ENCODE measurements at places on chromosomes 4 and X.

GRCh38 chr4:171954650-171955049 is 141.4 kb downstream of the GALNTL6 start:
- DNase-seq = no peak

- DNase-seq = no peak
Measured at GRCh38 chr4:48022192-48022799, 5.7 kb downstream of the NIPAL1 start.

DNA sequence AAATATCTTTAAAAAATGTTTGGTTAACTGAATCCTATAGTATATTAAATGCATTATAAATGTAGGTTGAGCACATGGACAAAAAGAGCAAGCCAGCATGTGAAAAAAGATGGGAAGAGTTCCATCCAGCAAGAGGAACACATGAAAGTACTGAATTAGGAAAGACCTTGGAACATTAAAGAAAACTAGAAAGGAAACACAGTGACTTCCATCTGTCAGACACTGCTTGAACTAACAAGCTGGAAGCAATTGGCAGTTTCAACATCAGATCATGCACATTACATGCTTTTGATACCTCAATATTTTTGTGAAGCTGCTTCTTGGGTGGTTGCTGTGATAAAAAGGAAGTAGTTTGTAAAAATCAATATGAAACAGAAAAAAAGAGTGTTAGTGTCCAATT is 626.8 kb upstream of the GNPDA2 start:
- DNase-seq = no peak

DNA sequence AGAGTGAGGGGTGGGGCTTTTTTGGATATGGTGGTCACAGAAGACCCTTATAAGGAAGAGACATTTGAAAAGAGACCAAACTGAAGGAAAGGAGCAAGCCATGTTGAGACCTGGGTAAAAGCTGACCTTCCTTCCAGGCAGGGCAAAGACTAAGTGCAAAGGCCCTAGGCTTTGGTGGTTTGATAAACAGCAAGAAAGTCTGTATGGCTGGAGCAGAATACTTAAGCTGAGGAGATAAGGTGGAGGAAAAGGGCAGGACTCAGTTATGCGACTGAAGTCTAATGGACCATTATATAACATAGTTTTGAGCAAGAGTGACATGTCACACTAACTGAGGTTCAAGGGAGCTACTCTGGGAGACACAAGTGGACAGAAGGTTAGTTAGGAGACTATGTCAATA is 20.0 kb downstream of the SH3RF1 start:
- DNase-seq = no peak

DNA sequence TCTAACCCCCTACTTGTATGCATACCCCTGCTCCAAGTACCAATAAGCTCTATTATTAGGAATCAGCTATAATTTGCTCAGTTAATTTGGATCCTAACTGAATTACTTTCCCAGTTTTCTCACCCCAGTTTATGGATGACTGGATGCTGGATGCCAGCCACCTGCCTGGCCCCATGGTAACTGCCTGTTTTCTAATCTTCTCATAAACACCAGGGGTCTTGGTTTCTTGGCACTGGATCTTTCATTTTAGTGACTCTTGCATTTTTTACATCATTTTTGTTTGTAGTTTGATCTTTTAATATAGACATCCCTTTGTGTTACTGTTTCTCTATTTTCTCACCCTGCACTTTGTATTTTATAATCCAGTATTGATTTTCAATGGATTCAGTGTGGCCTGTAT is 246.8 kb downstream of the ADGRL3 start:
- DNase-seq = no peak

DNA sequence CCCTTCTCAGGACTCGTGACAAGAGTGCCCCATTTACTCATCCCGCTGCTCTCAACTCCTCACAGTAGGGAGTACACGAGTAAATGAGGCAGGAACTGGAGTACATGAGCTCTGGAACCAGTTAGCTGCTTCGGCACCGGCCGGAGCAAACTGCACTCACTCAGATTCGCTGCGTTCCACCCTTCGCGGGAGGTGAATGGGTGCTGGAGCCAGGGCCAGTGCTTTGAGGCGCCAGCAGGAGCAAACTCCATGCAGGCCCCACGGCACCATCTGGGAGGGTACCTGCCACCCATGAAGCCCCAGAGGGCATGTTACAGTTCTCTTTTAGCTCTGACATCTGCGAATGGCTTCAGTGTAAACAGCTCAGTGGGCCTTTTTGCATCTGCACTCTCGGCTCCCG is 315.5 kb upstream of the GK2 start:
- DNase-seq = no peak

DNA sequence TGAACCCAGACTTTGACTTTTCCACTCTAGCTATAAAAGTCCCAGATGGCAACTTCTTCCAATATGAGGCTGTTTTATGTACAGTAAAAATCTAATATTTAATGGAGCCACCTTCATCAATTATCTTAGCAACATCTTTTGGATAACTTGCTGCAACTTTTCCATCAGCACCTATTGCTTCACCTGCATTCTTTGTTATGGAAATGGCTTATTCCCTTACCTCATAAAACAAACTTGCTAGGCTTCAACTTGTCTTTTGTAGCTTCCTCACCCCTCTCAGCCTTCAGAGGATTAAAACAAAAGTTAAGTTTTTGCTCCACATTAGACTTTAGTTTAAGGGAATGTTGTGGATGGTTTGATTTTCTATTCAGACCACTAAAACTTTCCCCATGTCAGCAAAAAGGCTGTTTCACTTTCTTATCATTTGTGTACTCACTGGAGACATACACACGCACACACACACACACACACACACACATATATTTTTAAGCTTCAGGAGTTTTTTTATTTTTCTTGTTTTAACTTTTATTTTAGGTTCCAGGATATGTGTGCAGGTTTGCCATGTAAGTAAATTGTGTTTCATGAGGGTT is 1296.1 kb upstream of the PABPC4L start:
- no peak for DNase-seq

GRCh38 chr4:73734530-73735001 is 5.8 kb upstream of the CXCL8 start:
- DNase-seq = no peak

DNA sequence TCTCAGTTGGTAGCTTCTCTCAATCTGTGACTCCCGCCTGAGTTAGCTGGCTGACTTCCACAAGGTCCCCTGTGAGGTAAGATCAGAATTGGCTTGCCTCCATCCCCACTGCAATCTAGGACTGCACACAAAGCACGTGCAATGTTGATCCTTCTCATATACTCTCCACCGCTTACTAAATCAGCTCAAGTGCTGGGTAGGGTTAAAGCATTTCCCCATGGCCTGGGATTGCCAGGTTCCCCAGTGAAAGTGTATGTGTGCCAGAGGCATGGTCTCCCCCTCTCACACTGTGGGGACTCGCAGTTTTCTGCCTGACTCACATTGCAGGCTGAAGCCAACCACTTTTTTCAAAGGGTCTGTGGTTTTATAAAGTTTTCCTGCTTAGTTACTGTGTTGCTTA is 886.9 kb downstream of the FAM133A start:
- DNase-seq = no peak

DNA sequence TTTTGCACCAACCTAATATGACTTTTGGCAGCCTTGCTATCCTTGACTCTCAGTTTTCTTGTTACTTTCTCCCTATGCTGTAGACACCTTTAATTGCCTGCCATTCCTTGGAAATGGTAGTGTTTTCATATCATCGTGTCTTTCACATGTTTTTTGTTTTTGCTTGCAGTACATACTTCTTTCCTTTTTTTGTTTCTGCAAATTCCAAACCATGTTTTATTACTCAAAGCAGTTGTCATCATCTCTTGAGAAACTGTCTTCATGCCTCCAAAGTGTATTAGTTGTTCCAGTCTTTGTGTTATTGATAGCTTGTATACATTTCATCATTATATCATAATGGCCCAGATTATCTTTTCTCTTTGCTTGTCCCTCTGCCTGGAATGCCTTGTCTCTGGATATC is 57.1 kb downstream of the PDLIM5 start:
- DNase-seq = no peak

GRCh38 chr4:151219948-151220347 is 57.0 kb upstream of the PRSS48 start:
- no peak for DNase-seq

GRCh38 chr4:14125375-14126129 is 498.0 kb upstream of the BOD1L1 start:
- no peak for DNase-seq

DNA sequence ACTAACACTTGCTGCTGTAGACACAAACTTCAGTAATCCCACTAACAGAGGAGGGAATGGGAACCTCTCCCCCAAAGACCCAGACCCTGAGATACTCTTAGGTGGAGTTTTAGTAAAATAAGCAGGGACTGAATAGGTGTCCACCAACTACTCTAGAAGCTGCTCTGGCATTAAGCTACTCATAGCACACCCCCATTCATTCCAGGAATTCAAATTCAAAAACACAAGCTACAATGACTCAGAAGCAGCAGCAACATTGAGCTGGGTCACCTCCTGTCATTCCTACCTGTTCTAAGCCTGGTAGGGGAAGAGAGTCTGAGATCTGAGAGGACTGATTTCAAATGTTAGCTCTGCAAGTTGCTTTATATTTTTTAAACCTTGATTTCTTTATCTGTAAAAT is 135.4 kb upstream of the FRMPD4 start:
- no peak for DNase-seq

Data from neural crest cell (in vitro differentiated cells).